ENCODE measurements at places on chromosomes 7 and 10. TPM values are rescaled to one million over a fixed set of nuclear protein-coding genes. Genes with fewer than 3 reads are reported as not detected.

The AVPI1 gene
- 6.8 TPM for total RNA-seq

GRCh38 chr7:91045606-91046005 lies 218.6 kb upstream of the FZD1 start:
- no peak for ATAC-seq

The PDSS1 gene
- 9.8 TPM for total RNA-seq

- no peak for ATAC-seq
Measured at GRCh38 chr7:70325509-70326101, 727.3 kb downstream of the AUTS2 start.

GRCh38 chr7:53013925-53014324 lies 21.5 kb upstream of the POM121L12 start:
- ATAC-seq, result no peak

DNA sequence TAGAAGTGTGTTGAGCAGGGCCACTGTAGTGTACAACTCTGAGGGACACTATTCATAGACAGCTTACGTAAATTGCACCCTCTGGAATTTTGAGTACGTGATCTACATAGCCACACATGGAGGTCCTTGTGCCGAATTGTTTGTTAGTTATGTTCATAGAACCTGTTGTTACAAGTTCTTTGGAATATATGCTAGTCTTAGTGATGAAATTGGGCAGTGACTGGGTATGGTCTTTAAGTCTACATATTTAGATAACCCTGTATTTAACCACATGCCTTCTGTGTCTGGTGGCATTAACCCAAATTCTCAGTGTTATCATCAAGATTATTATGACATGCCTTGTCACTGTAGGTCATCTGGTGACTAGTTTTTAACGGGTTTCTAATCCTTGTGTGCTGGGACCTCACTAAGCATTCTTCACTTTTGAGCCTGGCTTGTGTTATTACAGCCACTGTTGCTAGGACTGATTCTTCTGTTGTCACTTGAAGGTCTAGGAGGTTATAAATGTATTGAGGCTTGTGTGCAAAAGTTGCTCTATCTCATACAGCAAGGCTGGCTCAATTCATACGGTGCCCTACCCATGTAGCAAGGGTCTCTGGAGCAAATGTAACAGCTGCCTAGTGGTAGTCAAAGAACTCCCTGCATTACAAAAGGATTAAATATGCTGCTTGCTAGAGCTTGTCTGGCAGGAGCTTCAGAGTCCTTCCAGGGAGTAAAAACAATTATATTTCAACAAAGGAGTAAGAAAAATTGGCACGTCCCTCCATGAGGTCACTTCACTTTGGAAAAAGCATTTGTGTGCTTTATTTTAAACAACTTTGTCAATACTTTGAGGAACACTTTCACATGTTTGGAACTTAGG lies 65.4 kb downstream of the CDK14 start:
- ATAC-seq, result no peak

The HSPA12A gene
- 3.9 TPM for total RNA-seq

The PNLIPRP1 gene
- total RNA-seq, result not detected

GRCh38 chr7:27224983-27225934 lies 17.3 kb upstream of the EVX1 start:
- ATAC-seq, result no peak

The SPDYE9 gene
- not detected for total RNA-seq

- ATAC-seq, result no peak
Measured at GRCh38 chr10:100993986-100994708, 5.5 kb upstream of the LZTS2 start.

The NACAD gene
- total RNA-seq, result 0.20 TPM

GRCh38 chr7:33276325-33276724 lies 147.0 kb downstream of the BBS9 start:
- no peak for ATAC-seq

DNA sequence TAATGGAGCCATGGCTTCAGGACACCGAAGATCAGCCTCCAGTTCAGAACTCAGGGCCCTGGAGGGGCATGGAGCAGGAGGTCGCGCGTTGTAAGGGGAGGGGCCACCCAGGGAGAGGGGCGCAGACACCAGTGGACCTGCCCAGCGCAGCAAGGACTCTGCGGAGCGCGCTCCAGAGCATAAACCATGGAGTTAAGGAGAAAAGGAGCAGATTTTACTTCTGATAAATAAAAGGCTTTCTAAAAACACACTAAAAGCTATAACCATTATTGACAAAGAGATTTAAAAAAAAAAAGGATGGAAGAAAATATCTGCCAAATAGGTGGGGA lies 10.5 kb downstream of the CALY start:
- no peak for ATAC-seq

- ATAC-seq, result no peak
Measured at GRCh38 chr7:34886856-34887255, 150.4 kb downstream of the DPY19L1 start.

DNA sequence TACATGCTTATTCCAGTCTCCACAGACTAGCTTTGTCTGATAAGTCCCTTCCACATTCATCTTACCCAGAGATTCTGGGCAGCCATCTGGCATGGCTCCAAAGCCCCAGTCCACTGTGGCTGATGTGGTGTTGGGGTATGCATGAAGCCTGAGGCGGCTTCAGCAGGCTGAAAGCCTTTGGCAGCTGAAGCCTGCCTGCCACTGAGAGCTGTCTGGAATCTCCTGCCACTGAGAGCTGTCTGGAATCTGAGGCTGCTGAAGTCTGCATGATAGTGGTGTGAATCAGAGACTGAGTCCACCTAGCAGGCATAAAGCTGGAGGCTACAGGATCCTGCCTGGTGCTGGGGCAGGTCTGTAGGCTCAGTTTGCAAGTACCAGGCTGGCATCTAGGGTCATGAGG lies 87.1 kb downstream of the DYNC1I1 start:
- no peak for ATAC-seq

The TSPAN33 gene
- 1.6 TPM for total RNA-seq

GRCh38 chr10:70119623-70120022 lies 13.0 kb downstream of the AIFM2 start:
- no peak for ATAC-seq

All from esophagus mucosa (tissue), 1 donor.